NCI-H1417 treated with DMSO at 0.1 percent for 48 hours (cell line): ENCODE measurements at places on chromosomes 13 and 19.

DNA sequence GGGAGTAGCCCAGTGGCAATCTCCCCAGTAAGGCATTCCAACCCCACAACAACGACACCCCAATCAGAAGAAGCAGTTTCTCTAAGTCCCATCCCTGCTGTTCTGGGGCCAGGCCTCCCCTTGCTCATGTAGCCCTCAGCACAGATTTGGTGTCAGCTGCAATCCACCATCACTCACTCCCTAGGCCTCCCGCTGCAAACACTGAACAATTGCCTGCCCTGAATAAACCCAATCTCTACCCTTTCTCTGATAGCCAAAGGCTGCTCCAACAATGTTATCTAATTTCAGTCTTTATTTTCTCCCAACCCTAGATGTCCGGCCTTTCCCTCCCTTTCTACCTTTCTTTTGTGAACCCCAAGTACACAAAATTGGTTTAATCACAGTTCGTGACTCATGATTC lies 5.6 kb upstream of the SOX21 start:
- no peak for DNase-seq

DNA sequence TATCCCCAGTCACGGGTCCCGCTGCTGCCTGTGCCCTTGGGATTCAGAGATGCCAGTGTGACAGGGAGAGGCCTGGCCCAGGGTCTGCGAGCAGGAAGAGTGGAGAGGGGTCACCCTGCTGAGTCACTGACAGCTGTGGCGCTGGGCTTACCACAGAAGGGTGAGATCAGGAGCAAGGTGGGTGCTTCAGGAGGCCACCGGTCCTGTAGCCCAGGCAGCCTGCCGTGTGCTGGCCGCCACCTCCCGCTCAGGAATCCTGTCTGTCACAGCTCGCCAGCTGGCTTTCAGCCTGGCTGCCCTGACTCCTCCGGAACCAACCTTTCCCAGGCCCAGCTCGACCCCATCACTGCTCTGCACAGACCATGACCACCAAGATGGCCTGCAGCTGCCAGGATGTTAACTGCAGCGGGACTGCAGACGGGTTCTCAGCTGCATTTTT lies 25.3 kb downstream of the NAXD start:
- DNase-seq, result no peak

DNA sequence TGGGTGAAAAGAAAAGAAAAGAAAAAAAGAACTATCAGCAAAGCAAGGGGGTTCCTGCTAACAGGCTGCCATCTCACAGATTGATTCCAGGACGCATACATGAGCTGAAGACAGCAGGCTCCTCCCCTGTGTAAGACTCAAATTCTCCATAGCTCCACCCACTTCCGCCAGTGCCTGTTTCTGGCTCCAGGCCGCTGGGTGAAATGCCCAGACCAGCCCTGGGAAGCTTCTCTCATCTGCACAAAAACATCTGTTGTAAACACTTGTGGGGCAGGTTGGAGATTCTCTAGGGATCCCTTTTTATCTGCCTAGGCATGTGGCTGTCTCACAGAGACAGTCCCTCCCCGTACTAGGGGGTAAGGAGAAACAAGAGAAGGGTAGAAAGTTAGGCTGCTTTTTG lies 1054.4 kb upstream of the SPRY2 start:
- DNase-seq, result no peak

- DNase-seq, result no peak
Observed at GRCh38 chr13:26075498-26075897, 23.7 kb upstream of the SHISA2 start.

DNA sequence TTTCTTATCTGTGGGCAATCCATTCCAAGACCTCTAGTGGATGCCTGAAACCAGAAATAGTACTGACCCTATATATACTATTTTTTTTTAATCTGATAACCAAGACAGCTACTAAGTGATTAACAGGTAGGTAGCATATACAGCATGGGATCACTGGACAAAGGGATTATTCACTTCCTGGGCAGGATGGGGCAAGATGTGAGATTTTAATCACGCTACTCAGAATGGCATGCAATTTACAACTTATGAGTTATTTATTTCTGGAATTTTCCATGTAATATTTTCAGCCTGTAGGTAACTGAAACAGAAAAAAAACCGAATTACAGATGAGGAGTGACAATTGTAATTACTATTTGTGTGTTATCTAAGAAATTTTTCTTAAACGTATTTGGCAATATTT lies 41.2 kb downstream of the ZIC2 start:
- DNase-seq, result no peak

DNA sequence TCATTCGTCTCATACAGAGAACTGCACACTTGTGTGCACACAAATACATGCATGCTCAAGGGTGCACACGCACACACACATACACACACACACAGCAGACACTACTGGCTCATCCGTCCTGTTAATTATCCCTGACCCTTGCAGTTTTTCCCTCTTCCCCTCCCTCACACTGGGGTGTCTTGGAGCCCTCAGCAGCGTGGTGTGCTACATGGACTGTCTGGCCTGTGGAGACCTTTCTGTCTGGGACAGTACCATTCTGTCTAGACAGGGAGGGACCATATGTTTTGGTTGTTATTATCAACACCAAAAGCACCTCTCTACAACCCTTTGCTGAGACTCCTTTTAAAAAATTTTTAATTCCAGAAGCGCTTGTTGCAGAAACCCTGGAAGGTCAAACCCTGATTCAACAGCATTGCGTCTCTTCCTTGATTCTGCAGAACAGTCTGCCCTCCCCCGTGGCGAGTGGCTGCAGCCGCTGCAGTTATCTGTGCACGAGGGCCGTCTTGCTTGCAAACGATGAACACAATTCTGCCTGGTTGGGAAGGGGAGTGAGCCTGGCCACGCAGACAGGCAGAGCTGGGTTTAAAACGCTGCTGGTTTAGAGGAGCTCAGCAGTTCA lies 374.0 kb downstream of the IRS2 start:
- peak; percentile 86 for DNase-seq

DNA sequence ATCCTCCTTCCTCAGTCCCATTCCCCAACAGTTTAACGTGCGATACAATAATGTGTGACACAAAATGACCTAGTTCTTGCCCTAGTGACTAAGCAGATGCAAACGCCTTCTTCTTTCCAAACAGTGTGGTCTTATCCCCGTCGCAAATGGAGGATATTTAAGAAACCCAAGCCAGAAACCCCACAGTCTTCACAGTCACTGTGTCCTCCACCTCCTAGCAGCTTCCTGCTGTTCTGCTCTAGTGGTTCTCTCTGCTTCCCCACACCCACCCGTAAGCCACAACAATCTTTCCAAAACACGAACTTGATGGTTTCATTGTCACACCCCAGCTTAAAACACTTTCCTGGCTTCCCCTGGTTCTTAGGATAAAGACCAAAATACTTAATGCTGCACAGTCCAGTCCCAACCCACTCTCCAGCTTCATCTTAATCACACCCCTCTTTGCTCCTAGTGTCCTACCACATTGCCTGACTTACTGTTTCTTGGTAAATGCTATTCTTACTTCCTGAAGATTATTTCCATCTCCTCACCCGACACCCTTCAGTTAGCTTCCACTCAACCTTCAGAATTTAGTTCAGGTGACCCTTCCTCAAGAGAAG lies 32.3 kb downstream of the ITM2B start:
- no peak for DNase-seq

DNA sequence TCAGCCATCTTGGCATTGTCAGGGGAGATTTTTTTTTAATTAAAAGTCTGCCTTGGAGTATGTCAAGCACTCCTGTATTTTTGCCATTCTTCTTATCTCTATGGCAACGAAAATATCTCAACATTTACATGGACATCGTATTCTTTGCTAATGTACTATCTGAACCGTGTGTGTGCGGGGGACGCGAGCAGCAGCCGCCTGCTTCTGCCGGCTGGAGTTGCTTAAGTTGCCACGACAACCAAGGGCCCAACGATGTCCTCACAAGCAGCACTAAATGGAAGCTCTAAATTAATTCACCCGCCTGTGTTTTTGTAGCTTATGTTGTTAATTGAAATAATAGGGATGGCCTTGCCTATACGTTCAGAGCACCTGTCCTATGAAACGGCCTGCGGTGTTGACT lies 309.5 kb downstream of the TEX29 start:
- peak; percentile 90 for DNase-seq

DNA sequence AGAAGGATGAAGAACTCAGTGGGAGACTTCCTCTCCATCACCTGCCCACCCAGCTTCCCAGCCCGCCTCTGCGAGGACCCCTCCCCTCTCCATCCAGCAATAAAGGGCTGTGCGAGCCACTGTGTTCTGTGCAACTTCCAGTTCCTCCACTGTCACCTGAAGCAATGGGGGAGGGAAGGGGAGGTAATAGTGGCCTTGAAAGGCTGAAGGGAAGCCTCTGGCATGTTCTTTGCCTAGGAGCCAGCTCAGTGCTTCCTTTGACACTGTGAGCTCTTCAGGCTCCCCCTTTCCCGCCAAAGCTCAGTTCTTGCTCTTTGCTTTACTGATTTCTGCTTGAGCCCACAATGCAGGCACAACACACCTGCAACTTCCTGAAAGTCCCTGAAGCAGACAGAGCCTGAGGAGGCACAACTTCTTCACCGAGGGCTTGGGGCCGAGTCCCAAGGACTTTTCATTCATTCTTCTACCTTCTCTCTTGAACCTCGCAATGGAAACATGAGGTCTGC lies 73.2 kb upstream of the DOCK9 start:
- no peak for DNase-seq

GRCh38 chr19:18311502-18312091 lies 11.3 kb downstream of the LSM4 start:
- DNase-seq, result no peak

- no peak for DNase-seq
Observed at GRCh38 chr19:3142781-3143337, 7.0 kb downstream of the GNA15 start.

- DNase-seq, result no peak
Observed at GRCh38 chr19:1402411-1403070, 1.2 kb upstream of the GAMT start.

- no peak for DNase-seq
Observed at GRCh38 chr19:1854542-1855039, 6.3 kb upstream of the REXO1 start.

GRCh38 chr19:2624537-2625091 lies 77.9 kb downstream of the GNG7 start:
- DNase-seq, result no peak

- DNase-seq, result no peak
Observed at GRCh38 chr13:75129331-75129730, 352.6 kb downstream of the TBC1D4 start.

DNA sequence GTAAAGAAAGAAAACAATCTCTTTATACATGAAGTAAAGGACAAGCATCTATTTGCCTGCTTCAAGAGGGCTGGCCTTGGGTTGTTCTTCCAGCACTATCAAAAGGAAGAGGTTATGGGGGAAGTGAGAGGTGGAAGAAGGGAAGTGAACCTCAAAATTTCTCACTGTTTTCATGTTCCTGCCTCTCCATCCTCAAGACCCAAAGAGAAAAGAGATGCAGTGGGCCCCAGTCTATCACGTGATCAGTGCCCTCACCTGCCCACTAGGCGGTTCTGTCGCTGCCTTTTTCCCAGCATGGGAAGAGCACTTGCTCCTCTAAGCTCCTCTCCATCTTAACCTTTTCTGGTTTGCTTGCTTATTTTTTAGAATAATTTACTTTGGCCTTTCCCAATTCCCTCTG lies 6.2 kb upstream of the USP12 start:
- DNase-seq, result no peak

GRCh38 chr19:33391631-33392249 lies 18.2 kb downstream of the CEBPG start:
- DNase-seq, result no peak

- DNase-seq, result no peak
Observed at GRCh38 chr19:49142866-49143335, 12.3 kb downstream of the HRC start.

GRCh38 chr19:4291184-4291732 lies 10.9 kb downstream of the TMIGD2 start:
- no peak for DNase-seq

DNA sequence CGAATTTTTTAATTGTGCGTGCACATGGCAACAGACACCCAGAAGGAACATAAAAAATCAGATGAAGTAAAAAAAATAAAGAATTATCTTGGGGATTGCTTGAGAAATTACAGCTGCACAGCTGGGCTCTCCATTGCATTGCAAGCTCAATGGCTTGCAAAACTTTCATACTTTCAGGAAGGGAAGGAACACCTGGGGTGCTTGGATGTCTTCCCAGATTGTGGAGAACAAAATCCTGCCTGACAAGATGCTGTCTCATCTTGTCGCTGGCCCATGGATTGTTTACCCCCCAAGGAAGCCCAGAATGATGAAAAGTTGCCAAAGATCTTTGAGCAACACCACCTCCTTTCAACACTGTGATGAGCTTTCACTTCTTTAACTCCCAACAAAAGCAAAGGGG lies 11.0 kb upstream of the CASP14 start:
- no peak for DNase-seq

GRCh38 chr19:4059453-4059871 lies 7.2 kb downstream of the ZBTB7A start:
- DNase-seq, result no peak

DNA sequence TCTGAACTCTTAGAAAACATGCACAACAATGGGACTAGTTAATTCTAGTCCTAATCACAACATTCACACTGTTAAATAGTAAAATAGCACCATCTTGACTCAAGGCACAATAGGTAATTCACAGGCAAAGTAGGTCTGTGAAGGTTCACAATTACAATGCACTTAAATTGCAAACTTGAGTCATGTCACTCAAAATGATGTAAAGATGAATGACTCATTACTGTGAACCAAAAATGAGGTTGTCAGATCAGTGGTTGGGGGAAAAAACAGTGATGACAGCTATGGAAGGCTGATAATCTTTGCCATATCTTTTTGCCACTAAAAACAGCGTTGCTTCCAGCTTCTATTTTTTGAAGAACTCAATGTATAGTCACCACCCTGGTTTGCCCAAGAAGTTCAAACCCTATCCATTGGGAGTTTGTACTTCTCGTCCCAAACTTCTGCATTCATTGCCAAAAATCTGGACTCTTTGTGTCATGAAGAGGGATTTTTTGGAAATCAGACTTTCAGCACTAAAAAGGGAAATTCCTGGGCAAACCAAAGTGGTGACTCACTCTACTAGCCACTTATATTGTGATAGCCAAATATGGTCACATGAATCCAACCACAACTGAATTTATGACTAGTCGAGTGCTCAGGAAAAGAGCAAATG lies 200.9 kb upstream of the TMTC4 start:
- no peak for DNase-seq

DNA sequence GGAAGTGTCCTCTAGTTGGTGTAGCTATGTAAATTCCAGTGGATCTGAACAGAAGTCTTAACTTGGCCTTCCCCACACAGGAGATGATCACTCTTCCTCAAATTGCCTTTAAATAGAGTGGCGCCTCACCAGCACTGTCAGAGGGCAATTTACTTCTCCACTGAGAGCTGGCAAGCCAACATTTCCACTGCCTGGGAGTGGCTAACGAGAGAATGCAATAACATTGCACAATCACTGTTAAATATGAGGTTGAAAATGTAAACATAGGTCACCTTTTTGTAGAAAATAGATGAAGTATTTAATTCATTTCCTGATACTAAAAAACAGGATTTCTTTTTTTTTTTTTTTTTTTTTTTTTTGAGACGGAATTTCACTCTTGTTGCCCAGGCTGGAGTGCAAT lies 55.4 kb upstream of the UBL3 start:
- no peak for DNase-seq
